Upper lobe of right lung (tissue), 1 donor: ENCODE measurements at places on chromosomes 7 and 10. TPM values are rescaled to one million over a fixed set of nuclear protein-coding genes. Genes with fewer than 3 reads are reported as not detected.
A peak's percentile ranks its signal among the peaks of the same experiment; 100 is the strongest.

Gene NPFFR1
- total RNA-seq, result 1.1 TPM

Gene OR2A7
- total RNA-seq, result 13.9 TPM

Gene FBXO24
- 1.4 TPM for total RNA-seq

Gene EPHA1
- 13.9 TPM for total RNA-seq

Gene ANXA8
- total RNA-seq, result 39.5 TPM

Gene RSPH10B
- total RNA-seq, result not detected

Gene GJC3
- not detected for total RNA-seq

Gene GRID2IP
- 0.46 TPM for total RNA-seq

- DNase-seq, result no peak
Measured at GRCh38 chr10:3472287-3473051, 299.9 kb upstream of the PITRM1 start.

DNA sequence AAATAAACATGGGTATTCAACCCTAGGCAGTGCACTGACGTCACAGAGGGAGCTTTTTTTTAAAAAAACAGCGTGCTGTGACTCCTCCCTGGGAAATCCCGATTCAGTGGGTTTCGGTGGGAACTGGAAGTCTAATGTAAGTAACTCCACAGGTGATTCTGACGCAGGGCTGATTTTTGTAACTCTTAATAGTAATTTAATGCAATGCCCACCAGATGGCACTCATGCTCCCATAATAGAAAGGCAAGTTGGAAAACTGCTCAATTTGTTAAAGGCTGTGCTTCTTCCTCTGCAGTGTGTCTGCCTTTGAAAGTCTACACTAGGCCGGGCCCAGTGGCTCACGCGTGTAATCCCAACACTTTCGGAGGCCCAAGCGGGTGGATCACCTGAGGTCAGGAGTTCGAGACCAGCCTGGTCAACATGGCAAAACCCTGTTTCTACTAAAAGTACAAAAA, 10.9 kb upstream of the RSU1 start:
- no peak for DNase-seq

DNA sequence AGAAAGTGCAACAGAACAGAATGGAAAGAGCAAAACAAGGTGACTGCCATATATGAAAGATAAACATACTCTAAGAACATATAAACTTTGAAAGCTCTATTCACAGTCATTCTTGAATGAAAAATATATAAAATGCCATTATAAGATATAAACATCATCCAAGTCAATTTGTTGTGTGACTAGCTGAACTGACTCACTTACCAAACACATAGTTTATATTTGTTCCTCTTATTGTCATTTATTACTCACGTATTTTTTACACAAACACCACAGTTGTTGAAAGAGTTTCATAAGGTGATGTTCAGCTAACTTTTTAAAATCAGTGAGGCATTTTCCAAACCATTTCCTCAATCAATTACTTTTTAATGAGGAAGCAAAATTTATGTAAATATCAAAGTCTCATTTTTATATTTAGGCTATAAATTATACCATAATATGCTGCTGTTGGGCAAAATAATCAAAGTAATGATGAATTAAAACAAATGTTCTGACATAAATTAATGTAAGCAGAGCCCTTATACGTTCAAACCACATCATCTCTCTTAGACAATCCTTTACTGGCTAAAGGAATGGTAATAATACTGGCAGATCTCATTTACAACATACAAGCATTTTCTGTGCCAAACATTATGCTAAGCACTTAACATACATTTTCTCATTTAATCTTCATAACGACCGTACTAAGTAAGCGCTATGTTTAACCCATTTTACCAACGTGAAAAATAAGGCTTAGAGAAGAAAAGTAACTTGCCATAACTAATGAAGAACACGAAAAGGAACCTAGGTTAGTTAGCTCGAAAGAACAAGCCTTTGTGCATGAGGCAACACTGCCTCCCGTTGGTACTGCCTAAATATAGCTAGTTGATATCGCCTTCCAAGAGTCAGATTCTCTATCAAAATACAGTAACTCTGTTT, 7.3 kb downstream of the LRRN3 start:
- DNase-seq, result no peak

DNA sequence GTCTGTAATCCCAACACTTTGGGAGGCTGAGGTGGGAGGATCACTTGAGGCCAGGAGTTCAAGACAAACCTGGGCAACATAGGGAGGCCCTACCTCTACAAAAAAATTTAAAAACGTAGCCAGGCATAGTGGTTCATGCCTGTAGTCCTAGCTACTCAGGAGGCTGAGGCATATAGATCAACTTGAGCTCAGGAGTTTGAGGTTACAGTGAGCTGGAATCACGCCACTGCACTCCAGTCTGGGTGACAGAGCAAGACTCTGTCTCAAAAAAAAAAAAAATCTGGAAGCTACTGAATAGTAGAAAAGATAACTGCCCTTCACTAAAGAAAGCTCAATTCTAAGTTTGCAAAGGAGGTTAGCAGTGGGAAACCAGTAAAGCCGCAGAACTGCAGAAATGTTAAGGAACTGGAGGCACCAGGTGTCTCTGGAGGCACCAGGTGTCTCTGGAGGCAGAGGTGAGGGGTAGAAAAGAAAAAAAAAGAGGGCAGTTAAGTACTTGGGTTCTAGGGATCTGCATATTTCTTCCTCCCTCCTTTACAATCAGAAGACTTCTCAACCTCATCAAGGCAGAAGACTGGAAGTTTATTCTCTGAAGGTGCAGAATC, 56.5 kb downstream of the RNLS start:
- DNase-seq, result no peak

DNA sequence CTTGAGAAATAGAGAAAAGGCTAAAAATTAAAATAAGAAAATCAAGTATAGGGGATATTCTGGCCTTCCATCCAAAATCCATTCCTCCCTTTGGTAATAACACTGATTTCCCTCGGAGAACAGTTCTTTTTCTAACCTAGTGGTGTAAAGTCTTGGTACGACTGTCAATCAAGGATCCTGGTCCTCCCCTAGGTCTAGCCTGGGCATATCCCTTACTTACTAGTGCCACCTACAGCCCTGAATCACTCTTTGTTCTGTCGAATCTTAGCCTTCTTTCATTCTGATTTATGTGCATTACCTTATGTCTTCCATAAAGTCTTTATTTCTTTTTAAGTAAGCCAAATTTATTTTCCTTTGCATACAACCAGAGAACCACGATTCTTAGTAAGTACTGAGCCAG, 298.7 kb upstream of the LRRTM3 start:
- no peak for DNase-seq

DNA sequence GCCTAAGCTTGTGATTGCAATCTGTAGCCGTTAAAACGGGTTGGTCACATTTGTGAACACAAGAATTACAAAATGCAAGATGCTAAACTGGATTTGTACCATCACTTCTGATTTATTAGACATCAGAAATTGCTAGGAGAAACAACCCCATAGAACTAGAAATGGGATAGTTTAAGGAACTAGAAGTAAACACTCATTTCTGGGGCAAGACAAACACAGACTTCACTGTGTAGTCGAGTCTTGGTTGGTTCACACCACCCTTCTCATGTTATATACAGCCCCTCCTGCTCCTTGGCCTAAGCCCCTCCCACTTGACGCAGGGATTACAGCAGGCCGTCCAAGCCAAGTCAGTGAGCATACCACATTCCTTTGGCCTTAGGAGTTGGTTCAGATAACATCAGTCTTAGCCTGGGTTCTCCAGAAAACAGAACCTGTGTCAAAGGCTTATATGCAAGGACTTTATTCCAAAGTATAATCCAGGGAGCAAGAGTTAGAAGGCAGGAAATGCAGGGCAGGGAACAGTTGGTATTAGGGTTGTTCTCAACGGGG, 2.0 kb upstream of the NRAP start:
- no peak for DNase-seq

DNA sequence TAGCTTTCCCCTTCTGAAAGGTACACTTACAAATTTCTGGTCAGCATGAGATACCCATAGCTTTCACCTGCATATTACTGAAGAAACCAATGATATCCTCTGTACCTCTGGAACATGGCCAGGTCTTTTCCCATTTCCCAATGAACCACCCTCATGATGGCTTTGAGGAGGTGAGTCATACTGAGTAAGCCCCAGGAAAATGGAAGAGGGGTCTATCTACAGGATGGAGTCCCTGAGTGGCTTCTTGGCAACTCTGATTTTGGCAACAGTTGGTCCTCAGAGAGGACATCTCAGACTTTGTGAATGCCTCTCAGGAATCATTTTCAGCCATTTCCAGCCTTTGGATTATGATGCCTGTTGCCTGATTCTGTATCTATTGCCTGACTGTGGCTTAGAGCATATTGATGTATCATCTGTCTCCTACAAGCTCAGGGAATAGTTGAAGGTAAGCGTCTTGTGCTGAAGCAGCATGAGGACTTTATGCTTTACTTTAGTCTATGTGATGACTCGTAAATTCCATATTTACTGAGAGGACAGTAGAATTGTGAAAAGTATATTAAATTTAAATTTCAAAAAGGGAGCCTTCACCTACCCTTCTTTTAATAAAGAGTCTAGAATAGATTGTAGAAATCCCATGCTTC, 84.7 kb upstream of the DKK1 start:
- DNase-seq, result no peak

GRCh38 chr10:132540456-132540855, 2.9 kb downstream of the INPP5A start:
- DNase-seq, result no peak

DNA sequence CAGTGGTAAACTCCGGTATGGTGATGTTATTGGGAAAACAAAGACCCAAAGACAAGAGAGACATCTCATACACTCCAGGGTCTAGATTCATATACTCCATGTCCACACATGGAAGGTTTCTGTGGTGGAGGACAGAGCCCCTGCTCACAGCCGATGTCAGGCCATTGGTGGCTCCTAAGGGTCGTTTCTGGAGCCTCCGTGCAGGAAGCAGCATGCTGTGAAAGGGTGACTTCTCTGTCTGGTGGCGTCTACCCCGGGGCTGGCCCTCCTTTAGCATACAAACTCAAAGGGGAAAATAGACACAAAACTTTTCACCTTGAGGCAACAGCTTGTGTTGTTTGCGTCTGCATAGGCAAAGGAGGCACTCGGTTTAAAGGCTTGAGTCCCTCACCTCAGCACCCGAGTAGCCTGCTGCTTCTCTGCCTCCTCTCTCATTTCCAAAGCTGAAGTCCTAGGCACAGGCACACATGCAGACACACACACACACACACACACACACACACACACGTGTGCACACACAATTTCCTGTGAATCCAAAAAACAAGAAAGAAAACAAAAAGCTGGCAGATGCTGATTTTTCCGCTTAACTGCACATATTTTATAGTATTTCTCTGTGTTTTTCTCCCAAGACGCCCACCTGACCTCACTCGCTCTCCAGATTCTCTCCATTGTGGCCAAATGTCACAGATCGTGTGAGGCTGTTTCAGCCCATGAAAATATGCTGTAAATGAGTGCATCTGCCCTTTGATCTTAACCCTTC, 601.4 kb upstream of the MGMT start:
- no peak for DNase-seq

- no peak for DNase-seq
Measured at GRCh38 chr7:77800158-77800557, 1.6 kb downstream of the PHTF2 start.

GRCh38 chr10:58556516-58557165, 44.0 kb downstream of the BICC1 start:
- no peak for DNase-seq

- DNase-seq, result peak; percentile 94
Measured at GRCh38 chr10:15168291-15168785, at the start of gene NMT2. Gene NMT2 (minus strand): TSS chr10:15168693. CDS start chr10:15168612, 81 bp downstream.

DNA sequence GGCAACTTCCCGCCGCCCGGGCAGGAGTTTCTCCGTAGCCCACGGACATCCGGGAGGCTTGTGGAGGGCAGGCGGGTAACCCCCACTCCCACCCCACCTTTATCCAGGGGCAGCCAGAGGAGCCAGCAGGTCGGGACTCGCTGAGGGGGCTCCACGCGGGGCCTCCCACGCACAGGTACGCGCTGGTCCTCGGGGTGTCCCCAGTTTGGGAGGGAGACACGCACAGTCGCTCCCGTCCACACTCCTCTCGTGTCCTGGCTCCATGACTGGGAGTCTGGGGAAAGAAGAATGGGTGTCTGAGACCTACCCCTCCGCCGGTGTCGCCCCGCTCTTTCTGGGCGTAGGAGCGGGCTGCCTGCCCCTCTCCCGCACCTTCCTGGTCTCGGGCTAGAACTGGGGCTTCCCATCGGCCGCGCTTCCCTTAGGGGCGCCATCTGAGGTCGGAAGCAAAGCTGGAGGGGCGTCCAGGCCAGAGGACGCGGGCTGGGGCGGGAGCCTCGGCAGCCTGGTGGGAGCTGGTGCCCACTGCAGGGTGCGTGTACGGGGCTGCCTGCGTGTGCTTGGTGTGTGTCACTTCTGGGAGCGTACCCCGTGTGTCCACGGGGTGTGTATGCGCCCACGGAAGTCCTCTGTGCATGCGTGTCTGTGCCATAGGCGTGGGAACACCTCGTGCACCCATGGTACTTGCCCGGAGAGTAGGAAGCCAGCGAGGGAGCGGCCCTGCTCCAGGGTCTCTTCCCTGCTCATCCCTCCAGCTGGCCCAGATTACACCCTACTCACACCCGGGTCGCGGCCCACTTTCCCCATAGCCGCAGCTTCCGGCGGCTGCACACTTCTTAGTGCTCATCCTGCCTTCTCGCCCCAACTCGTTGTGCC, 73.0 kb upstream of the LEP start:
- DNase-seq, result no peak

DNA sequence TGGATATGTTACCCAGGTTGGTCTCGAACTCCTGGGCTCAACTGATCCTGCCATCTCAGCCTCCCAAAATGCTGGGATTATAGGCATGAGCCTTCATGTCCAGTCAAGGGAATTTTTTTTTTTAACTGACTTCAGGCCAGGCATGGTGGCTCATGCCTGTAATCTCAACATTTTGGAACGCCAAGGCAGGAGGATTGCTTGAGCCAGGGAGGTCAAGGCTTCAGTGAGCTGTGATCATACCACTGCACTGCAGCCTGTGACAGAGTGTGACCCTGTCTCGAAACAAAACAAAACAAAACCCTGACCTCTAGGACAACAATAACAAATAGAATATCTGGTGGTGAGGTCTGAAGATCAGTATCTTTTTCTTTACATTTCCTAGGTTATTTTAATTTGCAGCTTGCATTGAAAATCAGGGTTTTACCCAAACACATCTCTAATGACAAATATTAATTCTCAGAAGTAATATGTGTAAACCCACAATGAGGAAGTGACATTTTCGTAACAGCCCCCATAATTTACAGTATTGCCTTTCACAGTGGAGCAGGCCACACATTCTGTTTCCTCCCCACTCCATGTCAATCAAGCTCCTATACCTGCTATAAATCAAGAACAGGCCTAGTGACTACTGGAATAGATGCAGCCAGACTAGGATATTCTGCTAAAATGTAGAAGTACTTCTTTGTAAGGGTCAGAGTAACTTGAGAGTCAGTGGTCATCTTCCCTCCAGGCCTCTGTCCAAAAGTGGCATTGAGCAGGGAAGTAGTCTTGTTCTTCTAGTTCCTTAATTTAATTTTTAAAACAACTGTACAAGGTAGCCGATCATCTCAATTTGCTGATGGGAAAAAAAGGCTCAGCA, 43.3 kb upstream of the ECHDC3 start:
- no peak for DNase-seq

DNA sequence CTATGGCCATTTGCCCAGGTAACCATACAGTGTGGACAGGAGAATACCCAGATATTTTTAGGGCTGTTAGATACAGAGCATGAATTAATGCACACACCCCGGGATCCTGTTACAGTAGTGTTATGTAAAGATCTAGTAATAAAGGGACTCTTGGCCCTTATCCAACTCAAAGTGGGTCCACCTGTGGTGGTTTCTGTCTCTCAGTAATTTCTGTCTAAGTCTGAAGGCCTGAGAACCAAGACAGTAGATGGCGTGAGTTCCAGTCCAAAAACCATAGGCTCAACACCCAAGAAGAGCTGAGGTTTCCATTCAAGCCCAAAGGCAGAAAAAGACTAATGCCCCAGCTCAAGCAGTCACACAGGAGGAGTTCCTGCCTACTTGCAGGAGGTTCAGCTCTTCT, 277.7 kb downstream of the ZEB1 start:
- no peak for DNase-seq
